ENCODE measurements at places on chromosomes 11 and 22.

DNA sequence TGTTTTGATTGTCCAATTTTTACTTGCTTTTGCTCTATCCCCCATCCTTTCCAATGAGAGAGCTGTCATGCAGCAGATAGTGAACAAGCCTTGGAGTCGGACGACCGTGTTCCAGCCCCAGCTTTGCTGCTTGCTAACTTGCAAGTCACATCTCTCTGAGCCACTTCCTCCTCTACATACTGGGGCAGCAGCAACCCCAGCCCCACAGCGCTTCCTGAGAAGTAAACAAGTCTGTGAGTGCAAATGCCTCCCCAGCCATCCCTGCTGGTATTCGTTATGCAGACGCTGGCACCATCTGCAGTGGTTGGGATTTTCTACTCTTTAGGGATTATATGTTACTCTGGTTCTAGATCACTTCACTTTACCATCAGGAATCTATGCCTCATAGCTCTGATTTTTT, 35.0 kb downstream of the TPBGL start:
- DNase-seq, result no peak

GRCh38 chr11:47408598-47409439, 429 bp downstream of the SLC39A13 start:
- DNase-seq, result no peak

DNA sequence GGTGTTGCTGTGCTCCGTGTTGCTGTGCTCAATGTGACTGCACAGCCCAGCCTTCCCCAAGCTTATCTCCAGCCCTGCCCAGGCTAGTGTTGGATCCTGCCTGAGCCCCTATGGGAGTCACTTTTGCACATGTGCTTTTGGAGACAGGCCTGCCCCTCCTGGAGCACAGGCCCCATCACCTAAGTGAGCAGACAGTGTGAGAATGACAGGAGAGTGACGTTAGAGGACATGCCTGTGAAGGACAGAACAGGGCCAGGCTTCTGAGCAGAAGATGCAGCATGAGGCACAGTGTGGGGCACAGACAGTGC, 36.6 kb upstream of the SUSD2 start:
- DNase-seq, result no peak

- DNase-seq, result no peak
These were observed 71.2 kb downstream of the MYO7A start for GRCh38 chr11:77199137-77199745.

DNA sequence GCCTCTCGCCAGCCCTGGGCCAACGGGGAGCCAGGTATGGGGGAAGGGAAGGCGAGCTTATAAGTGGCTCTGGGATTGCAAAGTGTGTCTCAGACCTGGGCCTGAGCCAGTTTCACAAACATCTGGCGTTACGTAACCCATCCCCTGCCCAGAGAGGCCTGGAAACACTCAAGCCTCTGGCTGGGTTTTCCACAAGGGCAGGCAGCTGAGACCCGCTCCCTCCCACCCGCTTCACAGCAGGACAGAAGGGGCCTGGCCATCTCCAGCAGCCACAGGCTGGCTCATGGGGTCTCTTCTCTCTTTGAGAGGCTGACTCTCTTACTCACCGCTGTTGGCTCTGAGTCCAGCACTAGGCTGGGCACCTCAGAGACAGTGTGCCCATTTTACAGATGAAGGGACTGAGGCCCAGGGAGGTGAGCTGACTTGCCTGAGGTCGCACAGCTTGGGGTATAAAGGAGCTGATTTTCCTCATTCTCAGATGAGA, 44.5 kb downstream of the TRIOBP start:
- DNase-seq, result no peak

- DNase-seq, result no peak
These were observed 21.7 kb downstream of the SLC37A2 start for GRCh38 chr11:125084761-125085231.

GRCh38 chr22:47605441-47605840, 843.0 kb downstream of the TBC1D22A start:
- DNase-seq, result no peak

- DNase-seq, result no peak
These were observed 47.2 kb upstream of the CEP295 start for GRCh38 chr11:93614173-93614722.

- DNase-seq, result no peak
These were observed 275.7 kb downstream of the ST3GAL4 start for GRCh38 chr11:126630893-126631798.

DNA sequence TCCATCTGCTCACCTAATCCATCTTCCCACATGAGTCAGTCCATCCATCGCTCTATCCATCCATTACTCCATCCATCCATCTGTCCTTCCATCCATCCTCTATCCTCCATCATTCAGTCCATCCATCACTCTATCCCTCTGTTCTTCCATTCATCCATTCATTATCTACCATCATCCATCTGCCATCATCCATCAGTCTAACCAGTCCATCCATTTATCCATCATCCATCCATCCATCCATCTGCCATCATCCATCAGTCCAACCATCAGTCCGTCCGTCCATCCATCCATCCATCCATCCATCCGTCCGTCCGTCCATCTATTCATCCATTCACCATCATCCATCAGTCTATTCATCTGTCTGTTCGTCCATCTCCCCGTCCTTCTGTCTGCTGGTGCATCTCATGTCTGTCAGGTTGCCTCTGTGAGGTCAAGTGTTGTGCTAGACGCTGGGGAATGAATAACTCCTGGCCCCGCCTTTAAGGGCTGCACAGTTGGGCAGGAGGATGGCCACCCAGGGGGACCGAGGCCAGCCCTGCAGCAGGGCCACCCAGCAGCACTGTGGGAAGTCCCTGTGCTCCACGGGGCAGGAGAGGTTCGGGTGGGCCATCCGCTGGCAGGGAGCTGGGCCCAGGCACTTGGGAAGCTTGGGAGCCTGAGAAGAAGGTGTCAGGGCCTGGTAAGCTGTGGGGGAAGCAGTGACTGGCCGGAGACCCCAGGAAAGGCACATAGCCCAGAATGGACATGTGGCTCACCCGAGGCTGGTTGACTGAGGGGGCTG, 137.1 kb downstream of the CTTN start:
- DNase-seq, result no peak

GRCh38 chr11:131668500-131669400, 298.3 kb downstream of the NTM start:
- DNase-seq, result no peak

Measured in NCI-H1436 treated with DMSO at 0.1 percent for 48 hours (cell line).